Activated CD4-positive, alpha-beta T cell treated with anti-CD3 and anti-CD28 coated beads for 4 hours (primary cell): ENCODE measurements at places on chromosomes 1 and 21.

DNA sequence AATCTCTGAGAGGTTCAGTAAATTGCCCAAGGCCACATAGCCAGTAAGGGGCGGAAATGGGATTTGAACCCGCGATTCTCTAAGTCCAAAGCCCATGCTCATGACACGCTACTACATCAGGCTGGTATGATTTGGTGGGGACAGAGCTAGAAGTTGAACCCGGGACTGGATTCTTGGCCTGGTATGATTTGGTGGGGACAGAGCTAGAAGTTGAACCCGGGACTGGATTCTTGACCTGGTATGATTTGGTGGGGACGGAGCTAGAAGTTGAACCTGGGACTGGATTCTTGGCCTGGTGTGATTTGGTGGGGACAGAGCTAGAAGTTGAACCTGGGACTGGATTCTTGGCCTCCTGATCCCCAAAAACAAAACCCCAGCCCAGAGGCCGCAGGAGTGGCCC is 23.0 kb downstream of the EPHB2 start:
- DNase-seq = no peak

DNA sequence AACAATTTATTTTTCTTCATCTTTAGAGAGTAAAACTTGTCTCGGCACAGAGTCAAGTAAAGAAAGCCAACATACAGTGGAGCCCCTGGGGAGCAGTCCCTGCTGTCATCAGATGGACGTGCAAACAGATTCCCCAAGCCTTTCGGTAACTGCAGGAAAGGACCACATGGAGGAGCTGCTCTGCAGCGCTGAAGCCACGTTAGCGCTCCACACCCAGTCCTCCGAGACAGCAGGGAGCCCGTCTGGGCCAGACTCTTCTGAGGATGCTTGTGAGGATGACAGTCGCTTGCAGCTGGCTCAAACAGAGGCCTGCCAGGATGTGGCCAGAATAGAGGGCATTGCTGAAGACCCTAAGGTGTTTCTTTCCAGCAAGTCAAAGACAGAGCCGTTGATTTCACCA is 77.1 kb upstream of the SCCPDH start:
- DNase-seq = no peak

DNA sequence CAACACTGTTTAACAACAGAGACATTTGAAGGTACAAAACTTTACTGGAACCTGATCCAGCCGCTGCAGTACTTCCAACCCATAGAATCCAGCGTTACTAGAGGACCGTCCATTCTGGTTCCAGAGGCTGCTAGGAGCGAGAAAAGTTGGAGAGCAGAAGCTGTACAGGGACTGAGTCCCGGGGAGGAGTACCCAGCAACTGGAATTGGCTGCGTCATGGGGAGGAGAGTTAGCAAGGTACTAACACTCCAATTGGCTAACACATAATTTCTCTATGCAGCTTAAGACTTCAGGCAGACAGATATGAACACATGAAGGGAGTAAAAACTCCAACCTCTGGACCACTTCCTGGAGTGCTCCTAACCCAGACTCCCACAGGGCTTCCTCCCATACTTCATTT is 2.1 kb upstream of the QSOX1 start:
- DNase-seq = no peak

DNA sequence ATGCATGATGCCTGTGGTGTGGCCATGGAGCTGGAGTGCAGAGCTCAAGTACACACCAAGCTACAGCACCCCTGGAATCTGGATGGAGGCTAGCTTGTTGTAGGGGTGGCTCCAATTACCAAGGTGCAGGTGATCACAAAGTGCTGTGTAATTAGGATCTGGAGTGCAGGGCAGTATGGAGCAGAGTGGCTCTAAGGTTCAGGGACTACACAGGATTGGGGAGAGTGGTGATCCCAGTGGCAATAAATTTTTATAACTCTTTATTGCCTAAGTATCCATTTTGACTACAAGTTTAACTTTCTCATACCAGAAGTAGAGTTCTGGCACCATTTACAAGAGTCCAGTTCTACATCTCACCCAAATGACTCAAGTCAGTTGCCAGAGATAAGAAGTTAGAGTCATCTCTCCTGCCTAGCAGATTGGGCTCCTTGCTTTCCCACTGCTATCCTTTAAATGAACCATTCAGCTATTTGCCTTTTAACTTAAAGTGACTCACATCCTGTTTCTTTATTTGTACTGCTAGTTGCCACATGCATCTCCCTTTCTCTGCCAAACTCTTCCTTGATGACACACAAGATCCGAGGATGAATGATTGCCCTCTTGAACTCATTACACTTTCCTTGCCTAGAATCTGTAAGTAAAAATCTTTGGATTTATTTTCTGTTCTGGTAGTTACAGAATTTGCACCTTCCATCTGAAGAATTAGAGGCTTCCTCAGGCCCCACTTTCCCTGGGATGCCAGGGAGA is 427.2 kb downstream of the KCNT2 start:
- DNase-seq = no peak

DNA sequence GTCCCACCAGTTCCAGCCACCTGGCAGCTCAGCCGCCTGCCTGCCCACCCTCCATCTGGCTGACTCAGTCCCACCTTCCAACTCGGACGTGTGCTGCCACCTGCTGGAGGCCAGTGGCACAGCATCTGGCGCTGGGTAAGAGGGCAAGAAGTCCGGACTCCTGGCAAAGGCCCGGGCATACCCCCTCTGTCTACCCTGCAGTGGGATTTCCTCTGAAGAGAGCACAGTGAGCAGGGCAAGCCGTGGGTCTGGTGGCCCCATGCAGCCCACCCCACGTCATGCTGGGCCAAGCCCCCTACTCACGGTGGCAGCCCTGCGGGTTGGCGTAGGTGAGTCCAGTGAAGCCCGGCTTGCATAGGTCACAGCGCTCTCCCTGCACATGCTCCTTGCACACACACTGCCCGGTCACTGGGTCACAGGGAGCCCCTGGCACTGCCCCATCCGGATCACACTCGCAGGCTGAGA is 24.5 kb downstream of the LAMB3 start:
- peak; percentile 62 for DNase-seq

DNA sequence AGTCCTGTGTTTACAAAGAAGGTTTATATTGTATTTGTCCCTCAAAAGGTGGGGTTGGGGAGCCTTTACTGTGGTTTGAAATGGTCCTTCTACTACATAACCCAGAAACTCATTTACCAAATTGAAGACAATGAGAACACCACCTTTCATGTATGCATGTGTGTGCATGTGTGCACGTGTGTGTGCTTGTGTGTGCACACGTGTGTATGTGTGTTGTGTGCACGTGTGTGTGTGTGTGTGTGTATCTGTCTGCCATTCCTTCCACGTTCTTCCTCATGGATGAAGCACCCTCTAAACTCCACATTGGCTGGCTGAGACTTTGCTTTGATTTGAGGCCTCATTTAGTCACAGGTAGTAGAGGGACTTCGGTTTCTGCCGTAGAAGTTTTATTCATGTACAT is 138.2 kb downstream of the EDEM3 start:
- DNase-seq = no peak

DNA sequence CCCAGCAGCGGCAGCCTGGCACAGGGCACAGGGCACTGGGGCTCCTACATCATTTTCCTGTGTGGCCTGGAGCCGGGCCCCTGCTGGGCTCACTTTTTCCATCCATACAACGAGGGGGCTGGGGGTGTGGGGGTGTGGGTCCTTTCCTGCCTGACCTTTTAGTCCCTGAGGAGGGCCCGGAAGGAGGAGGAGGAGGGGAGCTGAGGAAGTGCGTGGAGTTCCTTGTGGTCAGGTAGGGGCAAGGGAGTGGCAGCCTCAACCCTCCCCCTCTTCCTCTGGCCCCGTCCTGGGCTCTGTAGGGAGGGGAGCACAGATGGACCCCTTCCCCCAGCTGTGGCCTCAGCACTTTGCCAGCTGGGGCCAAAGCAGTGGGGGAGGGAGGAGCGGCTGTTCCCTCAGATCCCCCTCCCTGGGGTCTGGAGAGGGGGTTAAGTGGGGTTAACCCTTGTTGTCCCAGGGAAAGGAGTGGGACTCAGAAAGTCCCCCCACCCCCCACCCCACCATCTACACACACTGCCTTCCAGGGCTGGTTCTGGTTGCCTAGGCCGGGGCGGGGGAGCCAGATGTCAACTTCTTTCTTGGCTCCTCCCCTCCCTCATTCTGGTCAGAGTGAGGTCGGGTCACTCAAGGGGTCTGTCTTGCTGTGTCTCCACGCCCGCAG is 5.7 kb downstream of the NTRK1 start:
- DNase-seq = peak; percentile 15

GRCh38 chr1:234707641-234708040 is 97.7 kb upstream of the IRF2BP2 start:
- no peak for DNase-seq

DNA sequence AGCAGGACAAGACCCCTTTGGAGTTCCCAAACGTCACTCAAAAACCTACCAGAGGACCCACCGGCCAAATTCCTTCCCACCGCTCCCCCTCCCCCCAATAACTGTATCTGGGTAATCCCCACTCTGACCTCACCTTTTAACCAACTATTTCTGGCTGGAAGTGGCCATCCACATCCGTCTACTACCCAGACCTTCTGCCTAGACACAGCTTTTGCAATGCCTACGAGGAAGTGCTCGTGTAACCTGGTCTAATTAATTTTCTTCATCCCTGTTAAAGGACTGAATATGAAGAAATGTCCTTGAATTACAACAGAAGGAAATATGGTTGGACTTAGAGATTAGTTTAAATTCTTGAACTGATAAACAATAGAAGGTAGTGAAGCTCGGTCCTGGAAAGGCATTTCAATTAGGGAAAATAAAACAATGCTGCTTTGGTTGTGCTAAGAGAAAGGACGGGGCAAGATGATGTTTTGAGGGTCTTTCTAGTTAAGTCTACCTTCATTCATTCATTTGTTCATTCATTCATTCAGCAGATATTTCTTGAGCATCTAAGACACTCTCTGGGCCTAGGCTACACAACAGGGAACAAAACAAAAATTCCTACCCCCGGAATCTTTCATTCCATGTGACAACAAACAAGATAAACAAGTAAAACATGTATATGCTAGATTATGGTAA is 18.8 kb downstream of the AVPR1B start:
- DNase-seq = no peak

DNA sequence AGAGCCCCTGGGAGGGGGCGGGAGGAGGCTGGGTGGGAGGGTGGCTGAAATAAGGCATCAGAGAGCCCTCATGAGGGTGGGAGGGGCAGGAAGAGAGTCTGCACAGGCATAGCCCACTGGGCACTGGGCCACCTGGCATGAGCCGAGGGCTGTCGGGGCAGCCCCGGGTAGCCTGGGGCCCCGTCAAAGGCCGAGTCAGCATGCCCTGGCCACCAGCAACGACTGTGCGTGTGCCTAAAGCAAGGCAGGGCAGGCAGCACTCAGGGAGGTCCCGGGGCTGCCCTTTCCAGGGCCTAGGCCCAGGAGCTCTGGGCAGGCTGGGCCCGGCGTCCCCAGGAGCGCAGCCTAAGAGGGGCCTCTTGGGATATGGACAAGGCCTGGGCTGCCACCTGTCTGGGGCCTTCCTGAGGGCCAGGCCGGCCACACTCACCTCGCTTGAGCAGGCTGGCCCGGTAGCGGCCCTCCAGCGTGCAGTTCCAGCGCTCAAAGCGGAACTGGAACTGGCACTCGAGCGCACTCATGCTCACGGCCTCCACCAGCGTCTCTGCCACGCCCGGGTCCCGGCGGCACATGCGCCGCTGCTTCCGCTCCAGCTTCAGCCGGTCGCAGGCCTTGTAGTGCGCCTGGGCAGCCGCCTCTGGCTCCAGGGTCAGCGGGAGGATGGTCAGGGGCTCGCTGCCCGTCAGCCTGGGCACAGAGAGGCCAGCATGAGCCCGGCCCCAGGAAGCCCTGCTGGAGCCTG is 22.7 kb downstream of the WNT9A start:
- DNase-seq = no peak

- no peak for DNase-seq
These were observed 123.1 kb downstream of the NRDC start for GRCh38 chr1:51755437-51755836.

GRCh38 chr1:204449678-204450280 is 38.2 kb upstream of the PPP1R15B start:
- DNase-seq = no peak

DNA sequence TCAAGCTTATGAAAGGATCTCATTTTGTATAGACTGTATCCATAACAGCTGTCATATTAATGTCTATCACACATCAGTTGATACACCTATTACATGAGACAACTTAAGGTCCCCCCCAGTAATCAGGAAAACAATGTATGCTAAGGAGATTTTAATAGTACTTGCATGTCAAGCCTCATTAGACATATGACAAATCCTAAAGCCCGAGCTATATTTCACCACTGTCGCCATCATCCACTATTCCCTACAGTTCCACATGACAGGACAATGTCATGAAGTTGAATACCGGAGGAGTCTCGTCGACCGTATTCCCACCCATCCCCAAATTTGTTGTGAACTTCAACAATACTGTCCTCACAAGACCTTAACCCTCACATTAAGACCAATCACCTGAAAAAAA is 3.4 kb downstream of the HMGN1 start:
- DNase-seq = no peak

DNA sequence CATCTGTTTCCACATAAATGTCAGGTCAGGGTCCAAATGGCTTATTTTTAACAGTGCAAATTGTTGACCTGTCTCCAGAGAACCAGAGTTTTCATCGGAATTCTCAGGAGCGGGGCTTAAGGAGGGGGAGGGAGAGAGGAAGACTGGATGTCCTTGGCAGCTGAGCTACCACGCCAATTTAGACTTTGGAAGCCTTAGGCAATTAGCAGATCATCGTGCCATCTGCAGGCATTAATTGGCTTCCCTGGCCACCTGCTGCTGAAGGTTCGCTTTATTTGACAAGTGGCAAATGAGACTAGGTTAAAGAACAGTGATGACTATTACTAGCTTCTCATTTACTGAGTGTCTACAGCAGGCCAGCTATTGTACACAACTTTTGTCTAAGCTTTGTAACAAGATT is 43.7 kb downstream of the HLX start:
- no peak for DNase-seq

DNA sequence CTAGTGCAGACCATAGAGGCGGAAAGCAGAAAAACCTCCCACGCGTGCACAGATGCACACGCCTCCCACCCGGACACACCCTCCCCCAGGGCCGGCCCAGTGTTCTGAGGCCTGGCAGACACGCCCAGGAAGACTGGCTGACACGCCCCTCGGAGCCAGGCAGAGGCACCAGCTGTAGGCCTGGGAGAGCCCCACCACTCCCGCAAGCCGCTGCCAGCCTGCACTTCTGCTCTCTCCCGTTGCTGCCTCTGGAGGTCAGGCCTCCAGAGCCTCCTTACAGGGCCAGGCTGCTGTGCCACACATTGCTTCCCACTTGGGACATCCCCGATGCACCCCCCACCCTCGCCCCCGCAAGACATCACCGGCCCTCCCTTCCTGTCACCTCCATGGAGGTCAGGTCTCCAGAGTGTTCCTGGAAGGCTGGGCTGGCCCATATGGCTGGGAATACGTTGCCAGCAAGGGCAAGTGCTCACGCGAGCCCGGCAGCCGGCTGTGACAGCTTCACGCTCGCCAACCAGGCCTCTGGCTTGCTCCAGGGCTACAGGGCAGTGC is 40.4 kb downstream of the CASZ1 start:
- DNase-seq = peak; percentile 47
